Chondrocyte (in vitro differentiated cells): ENCODE measurements at places on chromosomes 3 and 15. TPM values are rescaled to one million over a fixed set of nuclear protein-coding genes. Genes with fewer than 3 reads are reported as not detected.
A peak's percentile ranks its signal among the peaks of the same experiment; 100 is the strongest.

DNA sequence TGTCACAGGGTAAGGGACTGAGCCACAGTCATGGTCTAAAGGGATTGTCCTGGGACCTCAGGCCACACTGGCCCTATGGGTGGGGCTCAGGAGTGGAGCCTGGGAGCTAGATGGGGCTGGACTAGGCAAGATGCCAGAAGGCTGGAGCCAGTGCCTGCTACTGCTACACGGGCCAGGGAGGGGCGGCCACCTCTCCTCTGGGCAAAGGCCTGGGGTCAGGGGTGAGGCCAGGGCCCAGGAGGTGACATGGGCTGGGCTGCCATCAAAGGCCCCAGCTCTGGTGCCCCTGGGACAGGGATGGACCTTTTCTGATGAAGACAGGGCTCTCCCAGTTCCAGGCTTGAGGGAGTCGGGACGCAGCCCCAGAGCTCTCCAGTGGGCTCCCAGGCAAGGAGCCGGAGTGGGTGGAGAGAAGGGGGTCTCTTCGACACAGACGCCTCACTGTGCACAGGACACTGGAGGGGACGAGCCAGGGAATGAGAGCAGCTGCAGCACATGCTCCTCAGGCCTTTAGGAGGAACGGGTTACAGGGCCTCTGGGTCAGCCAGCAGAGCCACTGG, 62.1 kb upstream of the IQSEC1 start:
- peak; percentile 92 for DNase-seq
- H3K27me3 ChIP-seq, result peaks cover 55% of the 10 kb centered on the region
- H3K4me1 ChIP-seq, result no peaks in the 10 kb centered on the region
- no peak overlapping the region for H3K4me3 ChIP-seq
- no peaks in the 10 kb centered on the region for H3K36me3 ChIP-seq

Gene CCR8
- total RNA-seq, result not detected in 3 replicates

DNA sequence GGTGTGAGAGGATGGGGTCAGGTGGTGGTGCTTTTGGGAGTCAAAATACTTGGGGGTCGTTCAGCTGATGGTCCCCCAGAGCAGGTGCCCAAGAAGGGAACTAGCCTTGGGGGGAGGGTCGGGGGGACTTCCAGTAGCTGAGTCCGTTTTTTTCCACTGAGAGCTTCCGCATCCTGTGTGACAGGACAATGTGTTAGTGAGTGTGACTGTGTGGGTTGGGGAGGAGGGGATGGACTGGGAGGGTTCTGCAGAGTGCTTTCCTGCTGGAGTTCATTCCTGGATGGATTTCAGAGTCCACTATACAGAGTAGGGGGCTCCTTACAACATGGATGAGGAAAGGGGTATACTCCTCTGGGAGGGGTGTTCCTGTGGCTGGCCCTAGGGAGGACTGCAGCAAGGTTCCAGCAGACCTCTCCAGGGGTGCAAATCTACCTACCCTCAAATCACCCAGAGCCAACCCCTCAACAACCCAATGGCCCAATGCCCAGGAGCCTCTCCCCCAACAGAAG, 601 bp upstream of the HYAL2 start:
- H3K36me3 ChIP-seq, result peaks cover 2% of the 10 kb centered on the region
- DNase-seq, result no peak
- H3K4me1 ChIP-seq, result peaks cover 48% of the 10 kb centered on the region
- H3K4me3 ChIP-seq, result no peak overlapping the region

Gene RAB11A
- 150 to 153 TPM (median 153 TPM) in 3 replicates for total RNA-seq
